ENCODE measurements at places on chromosomes 2 and 18.

DNA sequence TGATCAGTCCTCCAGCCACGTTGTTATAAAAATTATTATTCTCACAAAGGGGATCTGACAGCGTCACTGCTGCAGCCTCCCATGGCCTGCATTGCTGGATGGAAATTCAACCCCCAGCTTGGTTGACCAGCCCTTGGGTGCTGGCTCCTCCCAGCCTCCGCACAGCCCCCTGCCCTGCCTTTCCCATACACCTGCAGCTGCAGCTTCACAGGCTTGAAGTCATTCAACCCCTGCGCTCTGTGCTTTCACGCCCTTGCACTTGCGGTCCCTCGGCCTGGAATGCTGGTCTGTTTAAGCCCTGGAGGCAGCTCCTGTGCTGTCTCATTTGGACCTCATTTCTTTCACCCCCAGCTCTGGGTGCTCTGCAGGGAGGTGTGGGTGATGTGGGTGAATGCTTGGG lies 860 bp upstream of the CD8A start:
- no peak for DNase-seq

DNA sequence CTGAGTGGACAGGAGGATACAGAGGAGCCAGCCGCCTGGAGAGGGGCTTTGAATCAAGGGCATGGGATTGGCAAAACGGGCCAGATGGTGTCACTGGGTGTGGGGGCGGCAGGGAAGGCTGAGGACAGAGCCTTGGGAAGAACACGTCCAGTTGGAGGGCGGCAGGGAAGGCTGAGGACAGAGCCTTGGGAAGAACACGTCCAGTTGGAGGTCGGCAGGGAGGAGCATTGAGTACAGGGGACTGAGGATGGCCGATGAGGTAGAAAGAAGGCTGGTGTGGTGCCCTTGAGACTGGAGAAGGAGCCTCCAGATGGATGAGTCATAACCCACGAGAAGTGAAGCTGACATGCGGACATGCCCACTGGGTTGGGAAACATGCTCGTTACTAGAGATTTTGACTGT lies 4.5 kb downstream of the HES6 start:
- no peak for DNase-seq

GRCh38 chr2:66585587-66585986 lies 150.7 kb downstream of the MEIS1 start:
- DNase-seq = no peak

GRCh38 chr2:64352292-64352691 lies 101.7 kb upstream of the LGALSL start:
- DNase-seq = no peak

- no peak for DNase-seq
These were observed 129.2 kb upstream of the ERBB4 start for GRCh38 chr2:212667751-212668316.

DNA sequence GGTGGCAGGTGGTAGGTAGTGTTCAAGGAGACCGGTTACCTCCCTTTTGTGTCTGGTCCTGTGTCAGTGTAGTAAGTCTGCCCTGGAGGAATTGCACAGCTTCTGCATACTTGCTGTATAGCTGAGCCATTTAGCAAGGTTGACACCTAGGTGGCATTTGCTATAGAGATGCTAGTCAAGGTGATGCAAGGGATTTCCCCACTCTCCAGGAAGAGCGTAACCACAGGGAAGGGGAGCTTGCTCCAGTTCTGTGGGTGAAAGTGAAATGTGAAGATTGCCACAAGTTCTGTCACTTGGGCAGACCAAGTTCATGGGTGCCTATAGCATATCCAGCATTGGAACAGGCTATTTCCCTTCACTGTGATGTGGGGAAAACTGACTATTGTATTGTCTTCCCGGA lies 28.1 kb downstream of the NAT8 start:
- no peak for DNase-seq

DNA sequence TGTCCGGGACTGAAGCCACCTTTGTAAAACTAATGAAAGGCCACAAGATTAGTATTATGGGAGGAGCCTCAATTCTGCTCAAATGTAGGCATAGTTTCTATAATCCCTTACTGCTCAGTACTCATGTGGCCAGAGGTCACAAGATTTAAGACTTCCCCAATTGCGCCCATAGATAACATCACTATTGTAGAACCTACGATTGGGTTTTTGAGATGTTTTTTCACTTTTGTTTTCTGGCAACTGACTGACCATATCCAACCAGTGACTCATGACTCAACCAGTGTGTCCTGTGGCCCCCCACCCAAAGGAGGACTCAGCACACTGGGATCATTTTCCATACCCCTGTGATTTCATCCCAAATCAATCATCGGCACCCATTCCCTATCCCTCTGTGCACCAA lies 15.2 kb upstream of the TSPYL6 start:
- DNase-seq = no peak

GRCh38 chr2:60485055-60485454 lies 68.4 kb downstream of the BCL11A start:
- no peak for DNase-seq

GRCh38 chr2:111667001-111667400 lies 217.0 kb downstream of the ANAPC1 start:
- no peak for DNase-seq

GRCh38 chr18:38421872-38422615 lies 856.4 kb upstream of the CELF4 start:
- no peak for DNase-seq

DNA sequence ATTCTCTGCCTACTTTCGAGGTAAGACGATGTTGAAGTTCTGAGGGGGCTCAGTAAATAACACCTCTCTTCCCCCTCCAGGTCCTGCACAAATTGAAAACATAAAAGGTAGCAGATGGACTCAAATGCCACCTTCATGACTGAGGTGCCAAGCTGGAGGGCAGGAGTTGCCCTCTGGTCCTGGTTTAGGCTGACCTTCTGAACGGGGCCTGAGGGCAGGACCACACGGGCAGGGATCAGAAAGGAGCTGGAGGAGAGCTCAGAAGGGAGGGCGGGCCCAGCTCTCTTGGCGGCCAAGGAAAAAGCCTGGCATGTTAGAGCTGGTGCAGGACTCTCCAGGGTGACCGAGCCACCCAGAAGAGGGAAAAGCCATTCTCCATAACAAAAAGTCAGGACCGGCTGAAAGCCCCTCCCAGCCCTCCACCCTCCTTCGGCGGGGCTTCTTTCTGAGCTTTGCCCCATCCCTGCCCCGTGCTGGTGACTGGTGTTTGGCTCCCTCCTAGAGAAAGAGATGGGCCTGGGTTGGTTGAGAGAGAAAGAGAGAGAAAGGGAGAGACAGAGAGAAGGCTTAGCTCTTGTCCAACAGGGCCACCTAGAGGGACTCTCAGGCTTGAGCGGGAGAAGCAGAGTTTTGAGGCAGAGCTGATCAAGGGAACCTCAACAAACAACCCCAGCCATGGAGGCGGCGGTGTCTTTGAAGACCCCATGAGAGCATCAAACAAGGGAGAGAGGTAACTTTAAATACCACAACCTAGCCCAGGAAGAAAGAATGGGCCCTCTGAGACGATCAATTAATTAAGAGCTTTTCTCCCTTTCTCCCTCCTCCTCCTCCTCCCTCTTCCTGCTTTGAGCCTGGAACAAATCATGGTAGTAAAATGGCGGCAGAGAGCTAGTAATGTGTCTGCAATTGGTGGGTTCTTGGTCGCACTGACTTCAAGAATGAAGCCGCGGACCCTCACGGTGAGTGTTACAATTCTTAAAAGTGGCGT lies 50.8 kb downstream of the WIPF1 start:
- peak; percentile 35 for DNase-seq

GRCh38 chr18:65221115-65221514 lies 529.7 kb upstream of the CDH7 start:
- no peak for DNase-seq

DNA sequence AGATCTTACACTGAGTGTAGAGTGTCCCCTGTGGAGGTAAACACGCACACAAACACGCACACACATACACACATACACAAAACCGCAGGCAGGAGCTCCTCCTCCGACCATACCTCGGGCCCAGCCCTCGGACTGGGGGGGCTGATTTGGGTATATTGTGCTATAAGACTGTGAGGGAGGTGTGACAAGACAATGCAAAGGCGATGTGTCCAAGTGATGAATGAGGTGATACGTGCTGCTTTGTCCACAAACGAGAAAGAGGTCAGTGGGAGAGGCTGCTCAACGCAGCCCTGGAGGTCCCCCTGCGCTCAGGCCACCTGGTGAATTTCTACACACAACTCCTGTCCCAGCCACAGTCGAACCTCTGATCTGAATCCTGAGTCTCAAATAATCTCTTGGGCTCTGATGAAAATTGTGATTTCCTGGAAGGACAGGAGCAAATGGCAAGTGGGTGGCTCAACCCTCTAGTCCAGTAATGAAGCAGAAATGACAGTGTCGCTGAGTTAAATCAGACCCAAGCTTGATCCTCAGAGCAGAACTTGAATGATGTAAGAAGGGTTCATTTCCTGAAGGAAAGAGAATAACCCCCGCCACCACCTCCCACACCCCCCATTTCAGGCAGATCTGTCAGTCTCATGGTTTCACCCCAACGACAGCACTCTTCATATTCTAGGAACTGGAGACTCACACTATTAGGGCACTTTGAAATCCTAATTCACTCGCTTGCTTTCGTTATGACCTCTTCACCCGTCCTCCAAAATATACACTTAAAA lies 48.9 kb upstream of the ASXL2 start:
- DNase-seq = no peak

DNA sequence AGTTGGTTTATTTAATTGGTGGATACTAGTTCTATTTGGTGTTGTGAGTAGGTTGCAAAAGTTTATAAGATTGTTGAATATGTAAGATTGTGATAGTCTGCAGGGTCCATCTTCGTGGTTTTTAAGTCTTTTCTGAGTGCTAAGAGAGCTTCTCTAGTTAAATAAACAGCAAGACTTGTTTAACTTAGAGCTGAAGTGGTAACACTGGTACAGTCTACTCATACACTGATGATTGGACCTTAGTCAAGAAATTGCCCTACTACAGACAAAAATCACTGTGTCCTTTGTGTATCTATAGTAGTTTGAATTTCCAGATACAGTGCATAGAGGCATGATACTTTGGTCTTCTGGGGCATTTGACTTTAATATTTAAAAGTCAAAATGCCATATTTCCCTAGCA lies 94.6 kb downstream of the PHLPP1 start:
- DNase-seq = no peak

- DNase-seq = no peak
These were observed 112.6 kb upstream of the STPG4 start for GRCh38 chr2:47267711-47268086.

DNA sequence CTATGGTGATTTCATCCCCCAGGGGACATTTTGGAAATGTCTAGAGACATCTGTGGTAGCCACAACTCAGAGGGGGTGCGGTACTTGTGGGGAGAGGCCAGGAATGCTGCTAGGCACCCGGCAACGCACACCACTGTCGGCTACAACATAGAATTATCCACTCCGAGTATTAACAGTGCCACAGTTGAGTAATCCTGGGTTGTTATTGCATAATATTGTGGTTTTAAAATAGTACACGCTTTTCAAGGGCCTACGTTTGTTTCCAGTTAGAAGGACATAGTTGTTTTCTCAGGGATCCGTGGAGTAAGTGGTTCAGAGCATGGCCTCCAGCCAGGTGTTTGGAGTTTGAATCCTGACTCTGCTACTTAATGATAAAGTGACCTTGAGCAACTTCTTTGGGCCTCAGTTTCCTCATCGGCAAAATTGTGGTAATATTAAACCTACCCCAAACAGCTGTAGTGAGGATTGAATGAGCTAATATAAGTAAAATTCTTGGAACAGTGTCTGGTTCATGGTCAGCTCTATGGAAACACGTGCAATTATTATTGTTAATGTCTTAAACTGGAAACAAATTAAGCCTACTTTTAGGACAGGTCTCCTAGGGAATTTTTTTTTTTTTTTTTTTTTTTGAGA lies 24.5 kb downstream of the CYP27A1 start:
- DNase-seq = no peak

DNA sequence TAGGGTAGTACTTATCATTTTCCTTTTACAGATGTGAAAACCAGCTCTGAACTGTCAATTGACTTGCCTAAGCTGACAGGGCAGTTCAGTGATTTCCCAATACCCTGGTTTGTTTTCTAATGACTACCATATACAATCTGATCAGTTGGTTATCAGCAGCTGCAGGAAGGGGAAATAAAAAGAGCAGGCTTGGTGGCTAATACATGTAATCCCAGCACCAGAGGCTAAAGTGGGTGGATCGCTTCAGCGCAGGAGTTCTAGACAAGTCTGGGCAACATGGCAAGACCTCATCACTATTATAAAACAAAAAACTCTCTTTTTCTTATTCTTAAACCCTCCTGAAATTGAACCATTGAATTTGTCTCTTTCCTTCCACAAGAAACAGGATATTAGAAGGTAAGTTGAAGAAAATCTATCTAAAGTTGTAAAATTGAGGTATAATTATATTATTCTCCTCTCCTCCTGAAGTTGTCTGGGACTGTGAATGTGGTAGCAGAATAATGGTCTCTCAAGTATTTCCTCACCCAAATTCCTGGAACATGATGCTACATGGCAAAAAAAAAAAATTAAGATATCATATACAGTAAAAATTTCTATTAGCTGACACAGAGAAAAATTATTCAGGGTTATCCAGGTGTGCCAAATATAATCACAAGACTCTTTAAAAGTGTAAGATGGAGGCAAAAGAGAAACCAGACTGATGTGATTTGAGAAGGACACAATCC lies 1441.6 kb downstream of the SUCLG1 start:
- no peak for DNase-seq

GRCh38 chr2:231308219-231308618 lies 87.3 kb upstream of the B3GNT7 start:
- DNase-seq = no peak

GRCh38 chr18:50377061-50377798 lies 2.4 kb downstream of the SKA1 start:
- no peak for DNase-seq

GRCh38 chr2:155145758-155146229 lies 447.3 kb downstream of the KCNJ3 start:
- no peak for DNase-seq

- peak; percentile 37 for DNase-seq
These were observed 854 bp downstream of the GPR155 start for GRCh38 chr2:174485788-174486562.

- no peak for DNase-seq
These were observed 365.6 kb upstream of the UBE2E3 start for GRCh38 chr2:180614776-180615175.

GRCh38 chr2:208783184-208783583 lies 376.6 kb downstream of the PTH2R start:
- DNase-seq = no peak

- no peak for DNase-seq
These were observed 69.6 kb upstream of the EMILIN2 start for GRCh38 chr18:2777241-2777640.

GRCh38 chr18:60202708-60203107 lies 169.9 kb downstream of the MC4R start:
- DNase-seq = no peak

- peak; percentile 45 for DNase-seq
These were observed 182.6 kb upstream of the HAAO start for GRCh38 chr2:42974721-42975717.

DNA sequence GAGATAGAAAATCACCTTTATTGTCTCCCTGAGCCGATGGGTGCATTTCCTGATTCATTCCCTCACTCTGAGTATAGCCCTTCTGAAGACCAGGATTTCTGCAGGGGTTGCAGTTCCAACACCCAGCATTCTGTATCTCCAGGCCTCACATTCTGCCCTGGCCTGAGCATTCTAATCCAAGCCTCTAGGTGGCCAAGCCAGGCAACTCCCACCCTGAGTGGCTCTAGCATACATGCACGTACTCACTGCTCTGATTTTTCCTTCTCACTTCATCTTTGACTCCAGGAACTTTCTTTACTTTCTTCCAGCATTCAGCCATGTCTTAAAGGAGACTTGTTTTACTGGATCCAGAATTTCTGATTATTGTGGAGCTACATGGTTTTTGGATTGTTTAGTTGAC lies 100.7 kb upstream of the STK39 start:
- no peak for DNase-seq

GRCh38 chr18:50722311-50722710 lies 97.5 kb downstream of the MRO start:
- DNase-seq = no peak

GRCh38 chr2:221775096-221775495 lies 203.0 kb upstream of the EPHA4 start:
- no peak for DNase-seq

Data from activated naive CD4-positive, alpha-beta T cell treated with Interleukin-2 at 50 U/mL for 16 hours (primary cell).